ENCODE measurements at places on chromosomes 5 and 9. TPM values are rescaled to one million over a fixed set of nuclear protein-coding genes. Genes with fewer than 3 reads are reported as not detected.

Gene UGT3A2
- 17.1 TPM for polyA plus RNA-seq

Gene GM2A
- 32.5 TPM for polyA plus RNA-seq

- no peak for DNase-seq
These were observed 12.6 kb upstream of the TCF7 start for GRCh38 chr5:134101686-134102439.

GRCh38 chr9:109549386-109549785 lies 51.3 kb upstream of the PTPN3 start:
- DNase-seq, result no peak

DNA sequence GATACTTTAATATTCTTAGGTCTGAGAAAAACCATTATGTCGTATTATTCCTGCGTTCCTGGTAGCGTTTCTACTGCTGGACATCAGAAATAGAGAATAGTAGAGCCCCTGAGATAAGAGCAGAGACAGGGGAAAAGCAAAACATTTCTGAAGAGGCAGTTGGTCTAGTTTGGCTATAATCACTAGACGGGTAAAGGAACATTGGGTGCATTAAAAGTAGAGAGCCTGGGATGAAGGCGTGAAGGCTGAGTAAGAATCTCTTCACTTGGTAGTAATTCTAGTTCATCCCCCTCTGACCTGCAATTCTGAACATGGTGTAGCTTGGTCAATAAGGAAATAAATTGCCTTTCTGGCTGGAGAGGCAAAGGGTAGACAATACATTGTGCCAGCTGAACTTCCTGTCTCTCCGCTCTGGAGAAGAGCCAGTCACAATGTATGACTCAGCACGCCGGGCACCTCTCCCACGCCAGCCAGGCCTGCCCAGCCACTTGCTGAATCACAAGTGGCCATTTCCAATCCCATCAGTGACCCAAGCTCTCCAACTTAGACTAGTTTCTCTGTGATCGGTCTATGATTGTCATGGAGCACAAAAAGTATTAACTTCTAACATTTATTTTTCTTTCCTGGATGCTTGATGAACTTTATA lies 75.4 kb downstream of the STK32A start:
- no peak for DNase-seq

GRCh38 chr9:125475385-125475784 lies 213.8 kb downstream of the GAPVD1 start:
- no peak for DNase-seq

DNA sequence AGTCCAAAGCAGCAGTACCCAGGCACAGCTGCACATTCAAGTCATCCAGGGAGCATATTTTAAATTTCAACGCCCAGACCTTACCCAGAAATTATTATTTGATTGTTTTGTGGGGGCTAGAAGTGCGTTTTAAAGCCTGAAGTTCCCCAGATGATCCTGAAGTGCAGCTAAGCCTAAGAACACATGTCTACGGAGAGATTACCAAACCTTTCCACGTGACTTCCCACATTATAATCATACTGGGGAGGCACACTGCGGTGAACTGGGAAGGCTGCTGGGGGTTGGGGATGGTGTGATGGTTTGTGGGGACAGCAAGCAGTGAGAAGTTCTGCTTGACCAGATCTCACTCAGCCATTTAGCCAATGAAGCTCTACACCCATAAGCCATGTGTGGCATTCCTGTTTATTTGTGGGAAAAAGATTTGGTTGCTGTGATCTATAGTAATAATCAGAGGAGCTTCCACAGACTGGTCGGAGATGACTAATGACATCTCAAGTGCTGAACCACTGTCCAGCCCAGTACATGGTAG lies 93.4 kb upstream of the CDH6 start:
- DNase-seq, result no peak

DNA sequence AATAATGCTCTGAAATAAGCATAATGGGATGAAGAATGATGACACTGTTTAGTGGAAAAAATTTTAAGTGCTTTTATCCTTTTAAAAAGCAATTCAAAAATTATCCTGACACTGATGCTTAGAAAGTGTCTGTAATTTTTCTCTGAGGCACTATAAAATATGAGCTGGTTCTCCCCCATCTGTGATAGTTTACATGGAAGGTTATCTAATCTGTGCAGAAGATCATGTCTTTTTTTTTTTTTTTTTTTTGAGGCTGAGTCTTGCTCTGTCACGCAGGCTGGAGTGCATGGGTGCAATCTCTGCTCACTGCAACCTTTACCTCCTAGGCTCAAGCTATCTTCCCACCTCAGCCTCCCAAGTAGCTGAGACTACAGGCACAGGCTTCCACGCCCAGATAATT lies 15.2 kb upstream of the TAF11L2 start:
- no peak for DNase-seq

GRCh38 chr5:67085616-67086015 lies 111.0 kb downstream of the CD180 start:
- DNase-seq, result no peak

All from renal cortex interstitium (tissue), 15 donors.